Stomach (tissue), 19 donors: ENCODE measurements at places on chromosomes 5 and 9. TPM values are rescaled to one million over a fixed set of nuclear protein-coding genes. Genes with fewer than 3 reads are reported as not detected.

SLC6A19 gene
- not detected for polyA plus RNA-seq

HMGCS1 gene
- 46.6 TPM for polyA plus RNA-seq

INSYN2B gene
- not detected for polyA plus RNA-seq

CER1 gene
- polyA plus RNA-seq: not detected

PTGER4 gene
- 1.9 TPM for polyA plus RNA-seq

GIN1 gene
- 3.1 TPM for polyA plus RNA-seq

CLPTM1L gene
- 60.8 TPM for polyA plus RNA-seq
